NAMALWA (cell line): ENCODE measurements at places on chromosomes 11 and 22.

DNA sequence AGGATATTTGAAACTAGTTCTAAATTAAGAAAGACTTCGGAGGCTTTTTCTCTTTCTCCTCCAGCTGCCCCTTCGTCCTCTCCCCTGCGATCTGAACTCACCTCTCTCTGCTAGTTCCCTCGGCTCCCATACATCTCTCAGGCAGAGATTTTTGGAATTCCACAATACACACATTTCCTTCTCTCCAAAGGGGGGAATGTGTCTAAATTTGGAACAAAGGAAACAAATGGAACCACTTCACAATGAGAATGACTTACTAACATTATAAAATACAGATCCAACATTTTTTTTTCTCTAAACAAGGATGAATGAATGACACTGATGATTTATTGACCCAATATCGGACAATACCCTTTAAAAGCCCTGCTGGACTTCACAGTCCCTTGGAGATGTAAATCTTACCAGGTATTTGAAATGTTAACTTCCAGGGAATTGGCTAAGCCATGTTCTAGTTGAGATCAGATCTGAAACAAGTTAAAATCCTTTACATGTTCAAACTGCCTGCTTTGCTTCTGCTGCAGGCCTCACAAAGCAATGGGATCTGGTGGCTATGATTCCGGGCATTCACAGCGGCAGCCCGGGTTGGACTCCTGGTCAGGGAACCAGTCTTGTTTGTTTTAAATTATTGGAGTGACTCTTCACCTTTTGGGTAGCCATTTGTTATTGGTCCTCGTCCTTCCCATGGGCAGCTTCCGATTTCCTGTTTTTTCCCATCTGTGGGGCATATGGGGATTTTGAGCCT is 20.5 kb upstream of the GSTP1 start:
- no peak for DNase-seq

GRCh38 chr11:36088266-36088972 is 144.6 kb downstream of the LDLRAD3 start:
- DNase-seq, result no peak

DNA sequence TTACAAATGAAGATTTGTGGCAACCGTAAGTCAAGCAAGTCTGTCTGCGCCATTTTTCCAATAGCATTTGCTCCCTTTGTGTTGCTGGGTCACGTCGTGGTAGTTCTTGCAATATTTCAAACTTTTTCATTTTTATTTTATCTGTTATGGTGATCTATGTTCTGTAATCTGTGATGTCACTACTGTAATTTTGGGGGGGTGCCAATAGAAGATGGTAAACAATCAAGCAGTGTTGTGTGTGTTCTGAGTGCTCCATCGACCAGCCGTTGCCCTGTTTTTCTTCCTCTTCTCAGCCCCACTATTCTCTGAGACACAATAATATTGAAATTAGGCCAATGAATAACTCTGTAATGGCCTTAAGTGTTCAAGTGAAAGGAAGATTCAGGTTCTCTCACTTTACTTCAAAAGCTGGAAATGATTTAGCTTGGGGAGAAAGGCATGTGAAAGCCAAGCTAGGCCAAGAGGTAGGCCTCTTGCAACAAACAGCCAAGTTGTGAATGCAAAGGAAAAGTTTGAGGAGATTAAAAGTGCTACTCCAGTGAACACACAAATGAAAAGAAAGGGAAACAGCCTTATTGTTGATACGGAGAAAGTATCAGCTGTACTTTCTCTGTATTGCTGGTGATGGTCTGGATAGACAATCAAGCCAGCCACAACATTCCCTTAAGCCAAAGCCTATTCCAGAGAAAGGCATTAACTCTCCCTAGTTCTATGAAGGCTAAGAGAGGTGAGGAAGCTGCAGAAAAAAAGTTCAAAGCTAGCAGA is 7.5 kb downstream of the ZC3H12C start:
- no peak for DNase-seq

- DNase-seq, result no peak
These were observed 35.3 kb downstream of the EHF start for GRCh38 chr11:34656062-34656720.

- DNase-seq, result no peak
These were observed 13.6 kb downstream of the BCL9L start for GRCh38 chr11:118911880-118912741.

GRCh38 chr11:100445231-100445735 is 241.8 kb upstream of the ARHGAP42 start:
- no peak for DNase-seq

- DNase-seq, result no peak
These were observed 42.8 kb upstream of the TCF20 start for GRCh38 chr22:42313204-42313603.

DNA sequence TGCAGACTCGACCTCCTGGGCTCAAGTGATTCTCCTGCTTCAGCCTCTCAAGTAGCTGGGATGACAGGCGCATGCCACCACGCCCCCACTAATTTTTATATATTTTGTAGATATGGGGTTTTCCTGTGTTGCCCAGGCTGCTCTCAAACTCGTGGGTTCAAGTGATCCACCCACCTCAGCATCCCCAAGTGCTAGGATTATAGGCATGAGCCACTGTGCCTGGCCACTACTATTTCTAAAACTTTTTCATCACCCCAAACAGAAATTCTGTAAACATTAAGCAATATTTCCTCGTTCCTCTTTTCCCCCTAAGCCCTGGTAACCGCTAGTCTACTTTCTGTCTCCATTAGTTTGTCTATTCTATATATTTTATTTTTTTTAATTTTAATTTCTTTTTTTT is 9.0 kb upstream of the ATG16L2 start:
- no peak for DNase-seq

DNA sequence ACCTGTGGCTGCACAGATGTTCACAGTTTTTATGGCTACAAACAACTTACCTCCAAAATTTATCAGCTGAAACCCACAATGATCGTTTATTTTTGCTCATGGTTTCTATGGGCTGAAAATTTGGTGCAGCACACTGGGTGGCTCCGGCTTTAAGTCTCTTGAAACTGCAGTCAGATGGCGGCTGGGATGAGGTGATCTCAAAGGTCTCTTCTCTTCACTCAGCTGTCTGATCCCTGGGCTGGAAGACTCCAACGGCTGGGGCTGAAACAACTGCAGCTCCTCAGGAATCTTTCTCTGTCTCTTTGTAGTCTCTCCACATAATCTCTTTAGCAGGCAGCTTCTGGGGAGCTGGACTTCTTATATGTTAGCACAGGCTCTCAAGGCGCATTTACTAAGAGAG is 117.3 kb upstream of the FAT3 start:
- no peak for DNase-seq
